CD4-positive, alpha-beta T cell treated with Interleukin-4 for 1 hour (primary cell): ENCODE measurements at places on chromosomes 1 and 21.
A peak's percentile ranks its signal among the peaks of the same experiment; 100 is the strongest.

DNA sequence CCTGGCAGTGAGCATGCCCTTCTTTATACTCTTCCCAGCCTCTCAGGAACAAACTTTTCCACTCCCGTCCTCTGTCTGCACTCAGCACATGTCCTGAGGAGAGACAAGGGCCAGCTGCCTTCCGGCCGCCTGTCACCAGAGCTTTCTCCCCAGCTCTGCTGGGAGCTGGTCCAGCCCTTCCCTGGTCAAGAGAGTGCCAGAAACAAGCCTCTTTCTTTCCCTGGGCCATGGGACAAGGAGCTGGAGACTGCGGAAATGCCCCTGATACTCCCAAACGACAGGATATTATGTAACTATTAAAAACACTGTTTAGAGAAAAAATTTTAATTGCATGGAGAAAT, 10.4 kb downstream of the LAMB3 start:
- DNase-seq: no peak

DNA sequence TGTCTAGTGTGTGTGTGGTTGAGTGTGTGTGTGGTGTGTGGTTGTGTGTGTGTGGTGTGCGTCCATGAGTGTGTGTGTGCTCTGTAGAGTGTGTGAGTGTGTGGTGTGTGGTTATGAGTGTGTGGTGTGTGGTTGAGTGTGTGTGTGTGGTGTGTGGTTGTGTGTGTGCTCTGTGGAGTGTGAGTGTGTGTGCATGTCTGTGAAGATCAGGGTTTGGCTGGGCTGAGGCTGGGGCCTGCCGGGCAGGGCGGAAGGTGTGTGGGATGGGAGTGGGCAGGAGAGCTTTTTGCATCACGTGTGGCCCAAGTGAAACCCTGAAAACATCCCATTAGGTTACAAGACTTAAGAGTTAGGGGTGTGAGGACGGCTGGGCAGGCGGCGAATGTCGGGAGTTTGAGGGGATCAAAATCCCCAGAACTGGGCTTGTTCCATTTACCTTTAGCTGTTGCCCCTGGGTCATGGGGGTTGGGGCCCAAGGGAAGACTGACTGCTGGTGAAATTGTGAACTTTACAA, 2.9 kb upstream of the FCMR start:
- DNase-seq: peak; percentile 45

- no peak for DNase-seq
Observed at GRCh38 chr1:55131218-55131617, 83.9 kb downstream of the USP24 start.

DNA sequence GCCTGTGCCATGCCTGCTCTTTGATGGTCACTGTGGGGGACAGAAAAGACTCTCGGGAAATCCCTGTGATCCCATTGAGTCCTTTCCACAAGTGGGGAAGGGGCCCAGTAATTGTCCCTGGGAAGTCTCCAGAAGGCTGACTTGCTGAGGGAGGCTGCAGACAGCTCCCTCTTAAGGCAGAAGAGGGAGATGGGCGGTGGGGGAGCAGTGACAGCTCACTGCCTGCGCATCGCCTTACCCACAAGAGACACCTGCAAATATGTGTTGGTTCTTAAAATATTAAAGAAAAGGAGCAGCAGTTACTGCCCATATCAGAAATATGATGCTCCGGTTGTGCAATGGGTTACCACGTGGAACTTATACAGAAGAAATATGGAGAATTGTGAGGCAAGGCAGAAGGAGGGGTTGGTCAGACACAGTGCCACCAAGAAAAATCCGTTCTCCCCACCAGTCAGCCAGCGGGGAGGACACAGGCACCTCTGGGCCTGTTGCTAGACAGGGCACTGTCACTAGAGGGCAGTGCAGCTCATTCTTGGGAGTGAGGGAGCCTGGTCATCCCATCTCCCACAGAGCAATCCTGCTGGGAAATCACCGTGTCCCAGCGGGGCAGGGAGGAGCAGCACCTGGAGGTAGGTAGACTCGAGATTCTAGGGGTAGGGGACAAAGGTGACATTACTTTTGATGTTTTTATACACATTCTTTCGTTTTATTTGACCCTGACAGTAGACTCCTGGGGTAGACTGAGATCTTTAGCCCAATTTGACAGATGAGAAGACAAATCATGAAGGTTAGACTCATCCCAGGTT, 6.9 kb upstream of the CAMK1G start:
- peak; percentile 64 for DNase-seq

DNA sequence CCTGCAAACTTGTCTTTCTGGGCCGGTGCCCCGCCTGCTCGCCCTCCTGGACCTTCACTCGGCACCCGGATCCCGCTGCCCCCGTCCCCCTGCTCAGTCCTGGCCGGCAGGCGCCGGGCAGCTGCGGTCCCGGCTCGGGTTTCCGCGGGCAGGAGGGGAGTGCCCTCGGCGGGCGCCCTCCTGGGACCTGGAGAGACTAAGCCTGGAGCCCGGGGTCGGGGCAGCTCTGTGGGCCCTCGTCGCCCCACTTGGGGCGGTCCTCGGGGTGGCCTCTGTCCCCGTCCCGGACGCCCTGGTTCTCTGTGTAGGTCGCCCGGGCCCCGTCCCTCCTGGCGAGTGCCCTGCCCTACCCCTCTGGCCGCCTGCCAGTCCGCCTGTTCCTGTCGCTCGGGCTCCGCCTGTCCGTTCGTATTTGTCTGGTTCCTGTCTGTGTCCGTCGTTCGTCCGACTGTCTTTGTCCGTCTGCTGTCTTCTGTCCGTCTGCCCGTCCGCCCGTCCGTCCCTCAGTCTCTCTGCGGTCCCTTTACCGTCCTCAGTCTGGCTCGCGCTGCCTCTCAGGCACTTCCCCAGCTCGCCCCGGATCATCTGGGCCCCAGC, 490 bp downstream of the SERINC2 start:
- DNase-seq: peak; percentile 27

- DNase-seq: no peak
Observed at GRCh38 chr1:51572365-51572764, 44.5 kb upstream of the OSBPL9 start.
